ENCODE measurements at places on chromosomes 5 and 9. TPM values are rescaled to one million over a fixed set of nuclear protein-coding genes. Genes with fewer than 3 reads are reported as not detected.

GRCh38 chr9:16181539-16181938 is 628.7 kb downstream of the CCDC171 start:
- no peak overlapping the region for H3K27ac ChIP-seq
- peaks cover 43% of the 10 kb centered on the region for H3K4me1 ChIP-seq
- no peak for DNase-seq

DNA sequence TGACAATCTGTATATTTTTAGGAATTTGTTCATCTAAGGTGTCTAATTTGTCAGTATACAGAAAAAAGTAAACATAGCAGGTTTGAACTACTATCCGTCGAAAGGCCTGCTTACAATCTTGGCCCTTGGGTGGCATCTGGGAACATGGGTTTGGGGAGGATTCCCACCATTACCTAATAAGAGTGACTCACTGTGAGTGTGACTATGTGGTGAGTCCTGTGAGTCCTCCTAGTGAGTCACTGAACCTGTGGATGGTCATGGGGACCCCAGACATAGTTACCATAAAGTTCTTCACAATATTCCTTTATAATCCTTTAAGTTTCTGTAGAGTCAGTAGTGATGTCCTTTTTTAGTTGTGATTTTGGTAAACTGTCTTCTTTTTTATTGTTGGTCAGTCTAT is 37.0 kb downstream of the RNF130 start:
- no peak for DNase-seq
- H3K36me3 ChIP-seq, result no peaks in the 10 kb centered on the region
- H3K4me1 ChIP-seq, result no peaks in the 10 kb centered on the region
- no peaks in the 10 kb centered on the region for H3K27me3 ChIP-seq

- no peak overlapping the region for H3K4me3 ChIP-seq
- H3K36me3 ChIP-seq, result no peaks in the 10 kb centered on the region
- no peak overlapping the region for H3K27ac ChIP-seq
- H3K27me3 ChIP-seq, result no peaks in the 10 kb centered on the region
- H3K4me1 ChIP-seq, result no peaks in the 10 kb centered on the region
- no peak for DNase-seq
Observed at GRCh38 chr5:66617991-66618768, 22.0 kb downstream of the MAST4 start.

Gene ZBTB5
- total RNA-seq, result 14.3 TPM

DNA sequence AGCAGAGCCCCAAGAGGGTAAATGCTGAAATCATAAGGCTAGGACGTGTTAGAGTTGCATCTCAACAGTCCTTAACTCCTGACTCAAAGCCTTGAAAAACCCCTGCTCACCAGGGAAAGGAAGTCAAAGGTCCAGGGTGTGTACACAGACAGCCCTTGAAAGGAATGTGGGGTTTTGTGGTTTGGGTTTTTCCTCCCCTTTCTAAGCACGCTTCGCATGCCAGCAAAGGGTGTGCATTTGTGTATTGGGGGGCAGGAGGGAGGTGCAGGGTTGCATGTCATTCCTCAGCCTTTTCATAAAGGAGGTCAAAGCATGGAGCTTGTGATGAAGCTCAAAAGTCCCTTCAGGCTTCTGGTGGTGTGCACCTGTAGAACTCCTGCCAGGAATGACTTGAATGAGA is 17.3 kb upstream of the XPA start:
- no peak overlapping the region for H3K27ac ChIP-seq
- no peaks in the 10 kb centered on the region for H3K36me3 ChIP-seq
- H3K4me3 ChIP-seq, result no peak overlapping the region
- peaks cover 18% of the 10 kb centered on the region for H3K27me3 ChIP-seq

Gene RNF180
- total RNA-seq, result not detected

GRCh38 chr9:89122949-89123348 is 55.7 kb downstream of the SHC3 start:
- H3K4me1 ChIP-seq, result no peaks in the 10 kb centered on the region
- H3K36me3 ChIP-seq, result no peaks in the 10 kb centered on the region

GRCh38 chr5:151123897-151124751 is 33.5 kb downstream of the ANXA6 start:
- no peaks in the 10 kb centered on the region for H3K27me3 ChIP-seq
- no peak for DNase-seq
- H3K4me3 ChIP-seq, result no peak overlapping the region
- peaks cover 12% of the 10 kb centered on the region for H3K4me1 ChIP-seq
- H3K27ac ChIP-seq, result peak overlapping the region; percentile 56
- peaks cover 96% of the 10 kb centered on the region for H3K36me3 ChIP-seq

Gene C9
- 0.41 TPM for total RNA-seq

DNA sequence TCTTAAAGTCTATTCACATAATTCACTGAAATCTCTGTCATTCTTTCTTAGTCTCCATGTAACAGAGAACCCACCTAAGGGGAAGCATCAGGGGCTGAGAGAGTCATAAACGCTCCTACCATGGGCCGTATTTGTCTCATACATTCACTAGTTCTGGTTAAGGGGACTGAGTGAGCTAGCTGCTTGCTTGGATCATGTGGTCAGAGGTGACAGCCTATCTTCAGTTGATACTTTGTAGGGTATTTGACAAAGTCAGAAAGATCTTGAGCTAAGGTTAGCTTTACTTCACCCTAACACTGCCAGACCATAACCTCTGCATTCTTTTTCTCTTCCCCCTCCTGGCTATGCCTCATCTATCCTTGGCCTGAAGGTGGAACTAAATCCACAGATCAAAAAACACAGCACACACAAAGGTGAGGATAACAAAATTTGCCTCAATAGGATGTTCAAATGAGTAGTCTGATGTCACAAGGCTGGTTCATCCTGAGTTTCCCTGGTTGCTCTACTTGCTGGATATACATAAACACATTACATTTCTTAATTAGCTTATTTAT is 66.5 kb downstream of the MARCHF3 start:
- no peak for DNase-seq
- H3K27ac ChIP-seq, result no peak overlapping the region
- no peaks in the 10 kb centered on the region for H3K27me3 ChIP-seq

DNA sequence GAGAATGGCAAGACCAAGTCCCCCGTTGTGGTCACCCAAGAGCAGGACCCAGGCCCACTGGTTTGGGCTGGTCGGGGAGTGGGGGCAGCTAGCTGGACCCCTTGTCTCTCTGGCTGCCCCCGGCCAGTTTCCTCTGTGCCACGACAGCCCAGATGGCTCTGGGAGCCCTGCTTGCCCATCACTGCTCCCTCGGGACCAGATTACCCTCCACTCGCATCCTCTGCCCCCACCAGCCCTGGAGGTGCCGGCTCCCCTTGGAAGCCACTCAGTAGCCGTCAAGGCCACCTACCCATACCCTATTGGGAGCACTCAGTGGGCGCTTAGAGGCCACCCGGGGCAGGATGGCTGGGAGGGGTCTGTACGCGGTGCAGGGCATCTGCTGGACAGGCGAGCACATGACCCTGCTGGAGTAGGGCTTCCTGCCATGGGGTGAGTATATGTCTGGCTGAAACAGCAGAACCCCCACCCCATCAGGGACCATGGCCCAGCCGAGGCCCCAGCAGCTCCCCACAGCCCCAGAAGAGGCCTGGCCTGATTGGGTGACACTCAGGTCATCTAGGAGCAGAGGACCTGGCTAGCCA is 70.0 kb downstream of the ZNF354C start:
- H3K27me3 ChIP-seq, result no peaks in the 10 kb centered on the region
- H3K4me1 ChIP-seq, result no peaks in the 10 kb centered on the region
- no peak for DNase-seq
- H3K4me3 ChIP-seq, result no peak overlapping the region

- H3K27me3 ChIP-seq, result no peaks in the 10 kb centered on the region
- H3K4me3 ChIP-seq, result peak within 1 kb of the TSS; percentile 57
- H3K4me1 ChIP-seq, result peaks cover 34% of the 10 kb centered on the region
- peak; percentile 55 for DNase-seq
- H3K36me3 ChIP-seq, result no peaks in the 10 kb centered on the region
- H3K27ac ChIP-seq, result peak within 1 kb of the TSS; percentile 81
Observed at GRCh38 chr5:157108976-157109375, at the start of gene HAVCR2. HAVCR2 (minus strand) TSS chr5:157109044; CDS start chr5:157108983, 61 bp downstream.

DNA sequence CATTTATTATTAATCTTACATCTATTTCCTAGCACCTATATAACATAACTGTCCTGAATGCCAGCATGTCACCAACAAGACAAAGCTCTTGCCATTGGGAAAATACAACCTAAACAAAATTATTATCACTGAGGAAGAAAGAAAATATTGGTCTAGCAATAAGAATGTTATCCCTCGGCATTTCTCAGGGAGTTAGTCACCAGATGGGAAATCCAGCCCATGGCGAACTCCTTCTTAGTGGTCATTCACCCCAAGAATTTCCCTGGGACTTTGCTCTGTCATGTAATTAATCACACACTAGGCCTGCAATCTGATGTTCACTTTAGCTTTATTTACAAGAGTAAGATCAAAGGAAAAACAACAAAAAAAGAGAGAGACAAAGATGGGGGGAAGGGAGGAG is 56.1 kb upstream of the TAS2R1 start:
- no peak overlapping the region for H3K4me3 ChIP-seq
- no peak overlapping the region for H3K27ac ChIP-seq
- DNase-seq, result no peak
- no peaks in the 10 kb centered on the region for H3K4me1 ChIP-seq

- H3K27me3 ChIP-seq, result no peaks in the 10 kb centered on the region
- no peaks in the 10 kb centered on the region for H3K36me3 ChIP-seq
- H3K4me3 ChIP-seq, result no peak overlapping the region
- no peak for DNase-seq
Observed at GRCh38 chr5:117488976-117489500, 914.4 kb upstream of the SEMA6A start.

- no peak overlapping the region for H3K27ac ChIP-seq
- H3K27me3 ChIP-seq, result peaks cover 38% of the 10 kb centered on the region
- no peaks in the 10 kb centered on the region for H3K36me3 ChIP-seq
- H3K4me1 ChIP-seq, result peaks cover 3% of the 10 kb centered on the region
Observed at GRCh38 chr9:126617823-126618165, 4.1 kb downstream of the LMX1B start.

- H3K4me3 ChIP-seq, result no peak overlapping the region
- no peaks in the 10 kb centered on the region for H3K27me3 ChIP-seq
- peaks cover 13% of the 10 kb centered on the region for H3K4me1 ChIP-seq
- H3K36me3 ChIP-seq, result no peaks in the 10 kb centered on the region
- no peak overlapping the region for H3K27ac ChIP-seq
- no peak for DNase-seq
Observed at GRCh38 chr5:55597014-55597981, 62.5 kb upstream of the PLPP1 start.

Gene PAEP
- total RNA-seq, result not detected

- no peaks in the 10 kb centered on the region for H3K4me1 ChIP-seq
- no peak for DNase-seq
- no peaks in the 10 kb centered on the region for H3K27me3 ChIP-seq
- H3K27ac ChIP-seq, result no peak overlapping the region
Observed at GRCh38 chr5:92613546-92613945, 967.5 kb downstream of the NR2F1-AS1 start.

Gene KCNV2
- total RNA-seq, result not detected

Gene NPR3
- 0.28 TPM for total RNA-seq

- no peaks in the 10 kb centered on the region for H3K4me1 ChIP-seq
- no peaks in the 10 kb centered on the region for H3K36me3 ChIP-seq
- no peak overlapping the region for H3K4me3 ChIP-seq
- no peaks in the 10 kb centered on the region for H3K27me3 ChIP-seq
- DNase-seq, result no peak
Observed at GRCh38 chr5:60811105-60811504, 33.0 kb downstream of the ELOVL7 start.

- no peak overlapping the region for H3K27ac ChIP-seq
- peaks cover 31% of the 10 kb centered on the region for H3K36me3 ChIP-seq
- no peak overlapping the region for H3K4me3 ChIP-seq
Observed at GRCh38 chr9:137813167-137813566, 64.4 kb upstream of the CACNA1B start.

DNA sequence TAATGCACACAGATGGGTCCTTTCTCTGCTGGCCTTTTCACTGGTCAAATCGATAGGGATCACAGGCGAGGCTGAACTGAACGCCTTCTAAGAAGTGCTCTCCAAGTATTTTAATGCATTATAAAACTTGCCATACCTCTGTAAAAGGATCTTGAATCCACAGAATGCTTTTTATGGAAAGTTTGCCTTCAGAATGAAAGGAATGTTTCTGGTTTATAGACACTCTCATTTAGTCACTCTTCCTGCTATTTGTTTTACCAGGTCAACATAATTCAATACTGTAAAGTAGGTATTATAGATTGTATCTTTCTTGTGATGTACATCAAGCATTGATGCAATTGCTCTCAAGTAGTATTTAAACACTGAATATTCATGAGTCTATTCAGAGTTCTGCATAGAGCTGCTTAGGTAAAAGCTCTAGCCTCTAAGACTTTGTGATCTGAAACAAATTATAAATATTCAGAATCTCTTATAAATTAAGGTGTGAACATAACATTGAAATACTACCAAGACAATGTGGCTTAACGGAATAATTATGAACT is 308.4 kb downstream of the ISL1 start:
- DNase-seq, result no peak
- no peak overlapping the region for H3K4me3 ChIP-seq
- H3K36me3 ChIP-seq, result no peaks in the 10 kb centered on the region
- H3K27ac ChIP-seq, result no peak overlapping the region
- no peaks in the 10 kb centered on the region for H3K27me3 ChIP-seq

DNA sequence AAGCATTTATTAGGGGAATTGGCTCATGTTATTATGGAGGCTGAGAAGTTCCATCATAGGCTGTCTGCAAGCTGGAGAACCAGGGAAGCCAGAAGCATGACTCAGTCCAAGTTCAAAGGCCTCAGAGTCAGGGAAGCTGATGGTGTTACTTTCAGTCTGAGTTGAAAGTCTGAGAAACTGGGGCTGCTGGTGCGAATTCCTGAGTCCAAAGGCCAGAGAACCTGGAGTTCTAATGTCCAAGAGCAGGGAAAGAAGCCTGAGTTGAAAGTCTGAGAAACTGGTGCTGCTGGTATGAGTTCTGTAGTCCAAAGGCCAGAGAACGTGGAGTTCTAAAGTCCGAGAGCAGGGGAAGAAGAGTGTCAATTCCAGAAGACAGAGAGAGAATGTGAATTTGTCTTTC is 641.1 kb downstream of the ISL1 start:
- H3K36me3 ChIP-seq, result no peaks in the 10 kb centered on the region
- H3K4me3 ChIP-seq, result no peak overlapping the region
- H3K27ac ChIP-seq, result no peak overlapping the region
- no peaks in the 10 kb centered on the region for H3K27me3 ChIP-seq

GRCh38 chr5:74556006-74556405 is 84.5 kb downstream of the ENC1 start:
- no peaks in the 10 kb centered on the region for H3K27me3 ChIP-seq
- no peak overlapping the region for H3K4me3 ChIP-seq
- H3K36me3 ChIP-seq, result no peaks in the 10 kb centered on the region
- DNase-seq, result no peak
- H3K4me1 ChIP-seq, result no peaks in the 10 kb centered on the region

Gene ATP6V1G1
- 99.2 TPM for total RNA-seq

Gene PCDHB4
- not detected for total RNA-seq

- H3K36me3 ChIP-seq, result no peaks in the 10 kb centered on the region
- no peak overlapping the region for H3K27ac ChIP-seq
- no peak for DNase-seq
- H3K27me3 ChIP-seq, result no peaks in the 10 kb centered on the region
- no peaks in the 10 kb centered on the region for H3K4me1 ChIP-seq
Observed at GRCh38 chr9:108550106-108550505, 305.7 kb downstream of the ACTL7B start.

Gene SLC1A1
- 0.46 TPM for total RNA-seq

Measured in T-cell (primary cell).